Activated CD8-positive, alpha-beta T cell treated with anti-CD3 and anti-CD28 coated beads, Interleukin-2, amount 10 ng/mL, durations not matched to agents 7 days and 5 days (primary cell): ENCODE measurements at places on chromosomes 2 and 18. TPM values are rescaled to one million over a fixed set of nuclear protein-coding genes. Genes with fewer than 3 reads are reported as not detected.

- no peak for DNase-seq
Observed at GRCh38 chr2:144890828-144891227, 370.9 kb upstream of the ZEB2 start.

- DNase-seq, result no peak
Observed at GRCh38 chr18:62412231-62412979, 87.3 kb downstream of the TNFRSF11A start.

GRCh38 chr2:59032499-59032898 is 791.4 kb upstream of the FANCL start:
- no peak for DNase-seq

GRCh38 chr2:158644139-158644538 is 151.0 kb upstream of the DAPL1 start:
- no peak for DNase-seq

CHRNA1 gene
- total RNA-seq, result not detected
